ENCODE measurements at places on chromosomes 3 and 15. TPM values are rescaled to one million over a fixed set of nuclear protein-coding genes. Genes with fewer than 3 reads are reported as not detected.

DUOXA2 gene
- not detected for total RNA-seq

TCTA gene
- 17.7 TPM for total RNA-seq

ADIPOQ gene
- not detected for total RNA-seq

STAB1 gene
- 0.13 TPM for total RNA-seq

OR5H15 gene
- not detected for total RNA-seq

GRIP2 gene
- total RNA-seq: 0.25 TPM

FBXW12 gene
- total RNA-seq: not detected

GOLGA8T gene
- not detected for total RNA-seq

NRG4 gene
- not detected for total RNA-seq

EIF4E3 gene
- 4.2 TPM for total RNA-seq

MELTF gene
- 15.3 TPM for total RNA-seq

CCR4 gene
- total RNA-seq: not detected

CCDC54 gene
- not detected for total RNA-seq

MYEF2 gene
- 9.5 TPM for total RNA-seq

UQCRC1 gene
- total RNA-seq: 349 TPM

CPLX3 gene
- total RNA-seq: not detected

FGF12 gene
- 0.98 TPM for total RNA-seq

SSUH2 gene
- 0.63 TPM for total RNA-seq

CD47 gene
- 18.1 TPM for total RNA-seq

RTP4 gene
- not detected for total RNA-seq

CELSR3 gene
- total RNA-seq: 3.8 TPM

PDIA3 gene
- 138 TPM for total RNA-seq

C3orf85 gene
- not detected for total RNA-seq

ERICH6 gene
- total RNA-seq: not detected

CCDC191 gene
- 0.49 TPM for total RNA-seq

CYFIP1 gene
- 93.3 TPM for total RNA-seq

HGD gene
- 1.6 TPM for total RNA-seq

SCG5 gene
- 58.6 TPM for total RNA-seq

ZNF860 gene
- 1.9 TPM for total RNA-seq

CCRL2 gene
- 0.33 TPM for total RNA-seq

WDR5B gene
- 3.3 TPM for total RNA-seq

STAG1 gene
- 9.5 TPM for total RNA-seq

ARNT2 gene
- 17.0 TPM for total RNA-seq

IGSF10 gene
- 1.1 TPM for total RNA-seq

BTLA gene
- total RNA-seq: not detected

CPNE9 gene
- not detected for total RNA-seq

PLSCR2 gene
- total RNA-seq: not detected

IQCF5 gene
- not detected for total RNA-seq

ITIH1 gene
- total RNA-seq: not detected

SLC12A1 gene
- total RNA-seq: under 0.01 TPM

FILIP1L gene
- total RNA-seq: 25.7 TPM

GABRB3 gene
- 2.4 TPM for total RNA-seq

SLC26A6 gene
- total RNA-seq: 28.2 TPM

GOLGA8G gene
- total RNA-seq: not detected

EPHB1 gene
- 0.49 TPM for total RNA-seq

CDCP1 gene
- 70.9 TPM for total RNA-seq

ANKUB1 gene
- not detected for total RNA-seq

IQSEC1 gene
- 18.3 TPM for total RNA-seq

MME gene
- 9.0 TPM for total RNA-seq

GABRR3 gene
- not detected for total RNA-seq

RPL22L1 gene
- total RNA-seq: 163 TPM

Measured in mesangial cell (primary cell).